ENCODE measurements at places on chromosomes 6 and 20.

DNA sequence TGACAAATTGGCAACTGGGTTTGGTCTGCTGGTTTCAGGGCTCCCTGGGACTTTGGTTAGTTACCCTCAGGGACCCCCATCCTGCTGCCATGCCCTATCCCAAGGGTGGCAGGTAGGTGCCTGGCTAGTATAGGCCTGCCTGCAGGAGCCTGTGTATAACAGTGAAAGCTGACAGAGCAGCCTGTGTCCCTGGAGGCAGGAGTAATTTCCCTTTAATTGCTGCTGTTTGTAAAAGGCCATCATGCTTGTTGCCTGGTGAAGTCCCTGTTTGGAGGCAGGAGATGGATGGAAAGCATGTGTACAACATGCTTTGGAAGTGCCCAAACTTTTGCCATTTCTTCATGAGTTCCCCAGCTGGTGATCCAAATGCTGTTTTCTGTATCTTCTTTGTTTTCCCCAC is 30.1 kb downstream of the CMTR1 start:
- no peak for DNase-seq

DNA sequence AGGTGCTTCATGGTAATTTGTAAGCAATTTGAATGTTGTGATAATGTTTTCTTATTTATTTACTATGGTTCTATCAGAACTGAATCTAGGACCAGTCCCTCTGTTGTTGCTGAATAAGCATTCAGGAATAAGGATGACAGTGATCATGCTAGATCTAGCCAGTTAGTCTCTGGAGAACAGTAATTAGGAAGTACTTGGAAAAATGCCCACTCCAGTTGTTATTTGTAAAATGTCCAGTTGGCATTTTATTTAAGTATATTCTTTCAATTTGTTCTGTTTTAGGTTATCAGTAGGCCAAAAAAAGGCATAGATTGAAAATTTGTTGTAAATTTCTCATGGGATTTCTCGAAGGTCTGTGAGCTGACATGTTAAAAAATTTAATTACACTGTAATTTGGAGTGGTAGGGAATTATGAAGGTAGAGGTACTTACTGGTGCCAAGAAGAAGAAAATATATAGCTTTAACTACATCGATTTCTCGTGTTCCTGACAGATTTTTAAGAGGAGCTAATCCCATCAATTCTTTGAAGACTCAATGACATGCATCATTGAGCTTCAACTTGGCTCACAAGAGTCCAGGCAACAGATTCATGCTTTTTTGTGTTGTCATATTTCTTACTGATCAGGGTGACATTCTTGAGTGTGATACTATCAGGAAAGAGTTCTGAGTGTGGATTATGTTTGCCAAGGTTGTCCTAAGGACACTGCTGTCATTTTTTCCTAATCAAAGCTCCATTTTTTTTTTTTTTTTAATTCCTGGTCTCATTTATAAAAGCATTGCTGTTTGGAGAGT is 177.3 kb downstream of the CARMIL1 start:
- DNase-seq: no peak

GRCh38 chr6:80333342-80333741 is 226.9 kb downstream of the BCKDHB start:
- no peak for DNase-seq

GRCh38 chr6:49890988-49891387 is 24.7 kb upstream of the CRISP1 start:
- no peak for DNase-seq

DNA sequence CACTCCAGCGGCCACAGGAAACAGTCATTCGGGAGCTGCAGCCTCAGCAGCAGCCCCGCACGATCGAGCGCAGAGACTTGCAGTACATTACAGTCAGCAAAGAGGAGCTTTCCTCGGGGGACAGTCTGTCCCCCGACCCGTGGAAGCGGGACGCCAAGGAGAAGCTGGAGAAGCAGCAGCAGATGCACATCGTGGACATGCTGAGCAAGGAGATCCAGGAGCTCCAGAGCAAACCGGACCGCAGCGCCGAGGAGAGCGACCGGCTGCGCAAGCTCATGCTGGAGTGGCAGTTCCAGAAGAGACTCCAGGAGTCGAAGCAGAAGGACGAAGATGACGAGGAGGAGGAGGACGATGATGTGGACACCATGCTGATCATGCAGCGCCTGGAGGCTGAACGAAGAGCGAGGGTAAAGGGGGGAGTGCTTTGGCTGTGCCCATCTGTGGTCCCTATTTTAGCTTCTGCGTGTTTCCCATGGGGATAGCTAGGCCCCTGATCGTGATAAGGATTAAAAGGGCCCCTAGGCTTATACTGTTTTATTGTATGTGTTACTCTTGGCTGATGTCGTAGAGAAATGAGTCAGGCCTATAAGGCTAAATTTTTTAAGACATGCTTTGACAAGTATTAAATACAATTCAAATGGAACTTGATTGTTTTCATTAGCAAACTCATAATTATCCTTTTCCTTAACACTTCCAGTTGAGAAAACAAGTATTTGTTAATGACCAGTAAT is 45.5 kb upstream of the KIF25 start:
- DNase-seq: no peak

- no peak for DNase-seq
Observed at GRCh38 chr20:25378884-25379733, 11.5 kb downstream of the ABHD12 start.

- no peak for DNase-seq
Observed at GRCh38 chr6:104784884-104785283, 74.8 kb downstream of the HACE1 start.

- no peak for DNase-seq
Observed at GRCh38 chr6:33053230-33053629, 20.2 kb downstream of the HLA-DPA1 start.

DNA sequence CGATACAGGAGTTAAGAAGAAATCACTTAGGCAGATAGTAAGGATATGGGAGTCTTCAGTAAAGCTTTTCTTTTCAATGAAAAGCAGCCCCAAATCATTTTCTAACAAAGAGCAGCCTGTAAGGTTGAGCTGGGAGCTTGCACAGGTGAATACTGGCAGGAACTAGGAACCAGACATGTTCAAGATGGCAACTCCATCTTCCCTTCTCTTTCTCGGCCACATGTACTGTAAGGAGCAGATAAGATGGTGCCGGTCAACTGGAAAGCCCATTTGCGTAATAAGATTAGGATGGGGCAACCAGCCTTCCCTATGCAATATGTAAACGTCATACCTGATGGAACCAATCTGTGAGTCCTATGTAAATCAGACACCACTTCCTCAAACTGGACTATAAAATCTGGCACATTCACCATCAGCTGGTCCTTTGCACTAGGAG is 46.2 kb upstream of the RNGTT start:
- DNase-seq: no peak

DNA sequence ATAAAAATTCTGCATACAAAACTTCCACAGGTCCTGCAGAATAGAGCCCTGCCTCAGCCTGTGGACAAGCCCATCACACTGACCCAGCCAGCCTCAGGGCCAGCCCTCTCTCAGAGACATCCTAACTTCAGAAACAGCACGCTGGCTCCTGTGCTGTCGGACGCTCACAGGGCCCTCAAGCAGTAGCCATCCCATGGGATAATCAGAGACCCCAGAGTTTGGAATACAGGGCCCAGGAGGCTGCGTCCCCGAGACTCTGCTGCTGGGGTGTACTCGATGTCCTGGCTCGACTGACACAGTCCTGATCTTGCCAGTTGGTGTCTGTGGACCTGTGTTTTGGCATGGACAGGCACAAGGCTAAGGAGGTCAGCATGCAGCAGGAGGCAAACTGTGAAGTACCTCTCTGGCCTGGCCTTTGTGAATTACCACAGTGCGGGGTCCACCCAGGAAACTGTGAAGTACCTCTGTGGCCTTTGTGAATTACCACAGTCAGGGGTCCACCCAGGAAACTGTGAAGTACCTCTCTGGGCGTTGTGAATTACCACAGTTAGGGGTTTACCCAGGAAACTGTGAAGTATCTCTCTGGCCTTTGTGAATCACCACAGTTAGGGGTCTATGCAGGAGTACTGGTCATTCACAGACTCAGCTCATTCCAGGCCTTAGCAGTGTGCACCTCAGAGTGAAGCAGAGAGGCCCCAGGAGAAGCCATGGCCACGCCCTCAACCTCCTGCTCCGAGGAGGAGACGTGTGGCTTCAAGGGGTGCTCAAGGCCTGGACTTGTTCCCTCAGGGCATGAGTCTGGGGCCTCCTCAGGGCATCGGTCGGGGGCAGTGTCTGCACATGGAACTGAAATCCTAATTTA is 212.4 kb downstream of the SYNDIG1 start:
- no peak for DNase-seq

- DNase-seq: no peak
Observed at GRCh38 chr20:33516882-33517281, 27.0 kb downstream of the CBFA2T2 start.

- DNase-seq: no peak
Observed at GRCh38 chr20:46135856-46136633, 17.9 kb downstream of the CD40 start.

GRCh38 chr20:60629206-60629605 is 622.9 kb upstream of the CDH4 start:
- no peak for DNase-seq

GRCh38 chr6:21027507-21027906 is 493.2 kb downstream of the CDKAL1 start:
- DNase-seq: no peak

- no peak for DNase-seq
Observed at GRCh38 chr20:63155266-63156165, 60.4 kb downstream of the YTHDF1 start.

DNA sequence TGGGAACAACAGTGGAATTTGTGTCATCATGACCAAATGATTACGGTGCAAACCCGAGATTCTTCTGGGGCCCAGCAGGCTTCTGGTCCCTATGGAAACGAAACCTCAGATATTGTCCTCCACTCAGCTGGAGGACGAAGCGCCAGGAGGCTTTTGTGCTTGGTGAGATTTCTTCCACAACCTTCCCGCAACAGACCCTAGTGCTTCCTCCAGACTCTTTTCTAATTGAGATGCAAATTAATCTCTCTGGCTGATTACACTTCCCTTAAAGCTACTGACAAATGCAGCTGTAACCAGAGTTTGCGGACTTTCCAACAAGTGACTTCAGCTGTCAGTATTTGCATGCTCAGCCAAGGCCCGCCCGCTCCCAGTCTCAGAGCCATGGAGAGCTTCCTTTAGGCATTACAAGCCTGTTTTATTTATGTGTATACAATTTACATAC is 96.0 kb downstream of the INSM1 start:
- no peak for DNase-seq

GRCh38 chr6:135346747-135347146 is 150.8 kb downstream of the AHI1 start:
- DNase-seq: no peak

GRCh38 chr6:33183071-33183683 is 9.1 kb downstream of the COL11A2 start:
- DNase-seq: no peak

- no peak for DNase-seq
Observed at GRCh38 chr6:10595731-10596664, 74.8 kb downstream of the GCNT2 start.

DNA sequence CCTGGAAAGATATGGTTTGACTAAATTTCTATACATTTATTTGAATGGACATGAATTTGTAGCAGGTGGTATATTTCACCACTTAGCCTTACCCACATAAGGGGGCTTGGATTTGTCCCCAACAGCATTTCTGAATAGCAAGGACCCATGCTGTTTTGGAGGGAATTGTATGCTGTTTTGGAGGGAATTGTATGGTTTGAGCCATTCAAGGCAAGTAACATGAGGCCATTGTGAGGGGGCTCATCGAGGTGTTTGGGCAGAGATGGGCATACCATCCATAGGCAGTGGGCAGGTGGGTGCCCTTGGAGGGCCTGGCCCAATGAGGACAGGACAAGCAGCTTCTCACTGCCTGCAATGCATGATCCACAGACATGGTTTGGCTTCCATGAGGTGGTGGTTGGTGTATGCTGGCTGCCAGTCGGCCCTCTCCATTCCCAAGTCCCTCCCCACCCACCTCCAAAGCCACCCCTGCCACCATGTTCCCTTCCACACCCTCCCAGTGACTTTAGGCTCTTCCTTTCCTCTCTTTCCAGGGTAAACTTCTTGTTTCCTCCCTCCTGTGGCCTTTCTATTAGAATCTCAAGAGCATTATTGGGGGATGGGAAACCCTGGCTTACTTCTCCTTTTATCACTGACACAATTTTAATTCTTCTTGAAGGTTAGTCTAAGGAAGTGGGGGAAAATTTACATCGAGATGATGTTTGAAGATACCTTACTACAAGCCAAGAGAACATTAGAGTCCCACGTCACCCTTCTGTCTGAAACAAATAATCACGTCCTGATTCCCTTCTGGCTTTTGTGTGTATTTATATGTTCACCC is 13.2 kb upstream of the PXDC1 start:
- no peak for DNase-seq

DNA sequence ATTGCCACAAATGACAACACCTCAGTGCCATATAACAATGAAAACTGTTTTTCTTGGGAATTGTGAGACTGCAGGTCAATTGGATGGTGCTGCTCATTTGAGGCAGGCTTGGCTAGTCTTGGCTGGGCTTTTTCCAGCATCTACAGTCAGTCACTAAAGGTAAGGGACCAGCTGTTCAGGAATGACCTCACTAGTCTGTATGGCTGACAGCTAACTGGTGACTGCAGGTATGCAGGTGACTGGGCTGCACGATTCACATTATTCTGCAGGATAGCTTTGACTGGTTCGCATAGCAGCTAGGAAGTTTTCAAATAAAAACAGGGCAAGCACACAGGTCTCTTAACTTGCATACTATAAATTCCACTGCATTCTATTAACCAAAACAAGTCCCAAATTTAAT is 22.1 kb upstream of the HMGCLL1 start:
- no peak for DNase-seq

DNA sequence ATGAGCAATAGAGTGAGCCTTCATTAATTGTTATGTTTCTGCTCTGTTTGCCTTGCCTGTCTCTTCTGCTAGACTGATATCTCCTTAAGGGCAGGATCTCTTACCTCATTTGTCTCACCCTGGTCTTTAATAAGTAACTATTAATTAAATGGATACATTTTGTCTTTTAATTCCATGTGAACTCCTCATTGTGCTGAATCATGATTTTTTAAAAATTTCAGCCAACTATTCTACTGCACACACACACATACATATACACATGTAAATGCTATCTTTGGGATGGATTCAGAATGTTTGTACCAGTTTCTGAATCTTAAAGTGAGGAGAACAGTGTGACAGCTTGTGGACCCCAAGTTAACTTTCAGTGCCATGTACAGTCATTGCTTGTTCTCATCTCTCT is 731.1 kb upstream of the MAP3K7 start:
- no peak for DNase-seq

DNA sequence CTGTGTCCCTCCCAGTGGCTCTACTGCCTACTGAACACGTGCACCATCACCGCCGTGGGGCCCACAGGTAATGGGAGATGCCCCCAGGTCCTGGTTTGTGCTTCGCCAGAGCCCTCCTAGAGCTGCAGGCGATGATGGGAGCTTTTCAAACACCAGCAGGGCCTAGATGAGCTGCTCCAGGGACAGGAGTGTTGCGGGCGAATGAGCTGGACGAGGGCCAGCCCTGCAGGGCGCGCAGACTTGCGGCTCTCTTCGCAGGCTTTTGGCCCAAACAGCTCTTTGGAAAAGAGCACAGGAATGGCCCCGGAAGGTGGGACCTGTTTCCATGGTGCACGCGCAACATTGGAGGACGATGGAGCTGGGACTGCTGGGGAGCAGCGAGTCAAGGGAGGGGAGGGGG is 409.3 kb upstream of the SULF2 start:
- no peak for DNase-seq

All from GOT3 (cell line).